Activated naive CD4-positive, alpha-beta T cell treated with anti-CD3 and anti-CD28 coated beads, Interleukin-2, amount 10 ng/mL, durations not matched to agents 7 days and 5 days (primary cell): ENCODE measurements at places on chromosomes 16 and 17.

- no peak for DNase-seq
Observed at GRCh38 chr17:37037590-37038155, 88.9 kb downstream of the AATF start.

- no peak for DNase-seq
Observed at GRCh38 chr16:13944816-13945215, 24.9 kb downstream of the ERCC4 start.

GRCh38 chr17:35404360-35404759 is 27.9 kb downstream of the SLFN12 start:
- no peak for DNase-seq

GRCh38 chr17:1871756-1872155 is 42.0 kb downstream of the RPA1 start:
- DNase-seq: peak; percentile 60

DNA sequence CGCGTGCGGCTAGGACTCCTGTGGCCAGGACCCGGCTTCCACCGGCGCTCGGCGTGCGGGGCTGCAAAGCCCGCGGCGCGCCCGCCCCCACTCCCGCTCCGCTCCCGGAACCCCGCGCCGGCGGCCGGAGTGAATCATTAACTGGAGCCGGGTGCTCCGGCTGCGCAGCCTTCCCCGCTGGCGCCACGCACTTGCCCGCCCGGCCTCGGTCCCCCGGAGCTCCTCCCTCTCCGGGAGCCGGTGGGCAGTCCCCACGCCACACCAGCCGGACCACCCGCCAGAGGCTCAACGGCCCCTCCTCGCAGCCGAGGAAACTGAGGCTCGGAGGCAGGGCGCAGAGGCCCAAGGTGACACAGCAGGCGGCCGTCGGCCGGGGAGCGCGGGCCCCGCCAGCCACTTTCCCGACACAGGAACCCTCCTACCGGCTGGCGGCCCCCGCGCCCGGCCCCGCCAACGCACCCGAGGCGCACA is 580 bp downstream of the BCAR1 start:
- no peak for DNase-seq

- DNase-seq: peak; percentile 92
Observed at GRCh38 chr17:64780096-64781013, 118.2 kb upstream of the SMURF2 start.

GRCh38 chr16:50699326-50700159 is 6.1 kb downstream of the NOD2 start:
- DNase-seq: no peak

GRCh38 chr16:83040174-83040573 is 413.4 kb downstream of the CDH13 start:
- DNase-seq: no peak

- DNase-seq: no peak
Observed at GRCh38 chr17:77279448-77280303, 138.9 kb downstream of the SEC14L1 start.

- DNase-seq: peak; percentile 83
Observed at GRCh38 chr16:88681709-88682451, 4.4 kb downstream of the SNAI3 start.

- peak; percentile 28 for DNase-seq
Observed at GRCh38 chr16:740459-740763, 386 bp downstream of the CIAO3 start.
